ENCODE measurements at places on chromosomes 7 and 10.

DNA sequence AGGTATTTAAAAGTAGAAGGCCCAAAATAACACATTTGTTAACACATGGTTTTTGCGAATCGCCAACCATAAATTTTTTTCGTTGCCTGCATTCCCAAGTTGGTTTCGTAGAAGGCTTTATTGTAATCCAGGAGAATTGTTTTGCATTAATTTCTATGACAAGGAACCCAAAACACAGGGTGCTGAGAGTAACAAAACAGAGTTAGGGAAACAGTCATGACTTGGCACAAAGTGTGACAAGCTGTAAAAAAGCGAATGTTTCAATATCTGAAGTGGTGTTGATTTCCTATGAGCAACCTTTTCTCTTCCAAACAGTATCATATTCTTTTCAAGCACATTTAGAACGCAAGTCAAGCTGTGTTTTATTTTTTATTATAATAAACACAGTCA, 63.6 kb downstream of the C10orf67 start:
- DNase-seq: no peak

DNA sequence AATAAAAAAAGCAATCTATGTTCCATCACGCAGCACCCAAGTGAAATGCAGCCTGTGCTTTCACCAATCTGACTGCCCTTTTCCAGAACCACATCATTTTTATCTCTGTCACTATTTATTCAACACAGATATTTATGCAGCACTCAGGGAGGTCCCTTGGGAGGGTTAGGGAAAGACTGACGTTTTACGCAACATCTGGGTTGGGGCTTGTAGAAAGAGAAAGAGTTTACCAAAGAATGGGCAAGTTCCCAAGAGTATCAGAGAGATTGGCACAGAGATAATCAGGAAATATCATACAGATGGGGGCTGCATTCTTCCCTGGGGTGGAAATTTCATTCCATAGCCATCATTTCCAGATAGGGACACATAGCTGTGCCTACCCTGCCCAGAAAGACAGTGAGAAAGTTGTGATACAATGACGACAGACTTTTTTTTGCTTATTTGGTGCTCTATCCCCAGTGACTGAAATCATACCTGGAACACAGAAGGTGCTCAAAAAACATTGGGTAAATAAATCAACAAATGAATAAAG, 474.2 kb downstream of the CALN1 start:
- no peak for DNase-seq

DNA sequence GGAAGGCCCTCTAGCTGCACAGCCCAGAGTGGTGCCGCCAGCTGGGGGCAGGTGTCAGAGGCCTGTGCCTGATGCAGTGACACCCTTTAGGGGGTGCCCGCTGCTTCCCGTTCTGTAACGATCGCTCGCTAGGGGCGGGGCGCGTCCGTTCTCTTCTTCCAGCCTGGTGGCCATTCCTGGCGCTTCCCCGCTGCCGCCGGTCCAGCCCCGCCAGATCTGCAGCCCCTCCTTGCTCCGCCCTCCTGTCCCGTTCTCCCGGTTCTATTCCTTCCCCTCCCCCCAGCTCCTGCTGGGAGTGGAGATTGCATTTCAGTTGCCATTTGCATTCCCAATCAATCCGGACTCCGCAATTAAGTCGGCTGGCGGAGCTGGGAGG, 39.2 kb downstream of the AGAP3 start:
- peak; percentile 89 for DNase-seq

- DNase-seq: no peak
Observed at GRCh38 chr10:34092891-34093290, 722.2 kb downstream of the PARD3 start.

DNA sequence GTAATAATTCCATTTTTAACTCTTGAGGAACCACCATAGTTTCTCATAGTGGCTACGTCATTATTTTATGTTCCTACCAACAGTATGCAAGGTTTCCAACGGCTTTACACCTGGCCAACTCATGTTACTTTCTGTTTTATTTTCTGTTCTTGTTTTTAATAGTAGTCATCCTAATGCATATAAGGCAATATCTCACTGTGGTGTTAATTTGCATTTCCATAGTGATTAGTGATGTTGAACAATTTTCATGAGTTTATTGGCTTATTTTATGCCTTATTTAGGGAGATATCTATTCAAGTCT, 465.5 kb upstream of the KLF6 start:
- no peak for DNase-seq

DNA sequence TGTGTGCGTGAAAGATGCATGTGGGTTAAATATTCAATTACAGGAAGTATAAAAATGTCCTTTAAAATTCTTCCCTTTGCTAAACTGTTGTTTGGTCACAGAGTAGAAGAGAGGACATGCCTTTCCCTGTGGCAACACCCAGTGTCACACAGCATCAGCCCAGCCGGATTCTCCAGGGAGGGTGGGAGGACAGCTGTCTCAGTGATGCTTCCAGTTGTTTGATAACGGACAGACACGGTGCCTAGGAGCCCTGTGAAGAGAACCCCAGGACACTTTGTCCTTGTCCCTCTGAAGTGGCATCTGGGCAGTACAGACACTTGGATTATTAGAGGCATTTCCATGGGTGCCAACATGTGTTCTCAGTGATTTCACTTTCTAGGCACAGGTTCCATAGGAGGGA, 306.6 kb upstream of the LRGUK start:
- DNase-seq: no peak

- peak; percentile 59 for DNase-seq
Observed at GRCh38 chr10:12463459-12463838, 114.1 kb downstream of the CAMK1D start.

DNA sequence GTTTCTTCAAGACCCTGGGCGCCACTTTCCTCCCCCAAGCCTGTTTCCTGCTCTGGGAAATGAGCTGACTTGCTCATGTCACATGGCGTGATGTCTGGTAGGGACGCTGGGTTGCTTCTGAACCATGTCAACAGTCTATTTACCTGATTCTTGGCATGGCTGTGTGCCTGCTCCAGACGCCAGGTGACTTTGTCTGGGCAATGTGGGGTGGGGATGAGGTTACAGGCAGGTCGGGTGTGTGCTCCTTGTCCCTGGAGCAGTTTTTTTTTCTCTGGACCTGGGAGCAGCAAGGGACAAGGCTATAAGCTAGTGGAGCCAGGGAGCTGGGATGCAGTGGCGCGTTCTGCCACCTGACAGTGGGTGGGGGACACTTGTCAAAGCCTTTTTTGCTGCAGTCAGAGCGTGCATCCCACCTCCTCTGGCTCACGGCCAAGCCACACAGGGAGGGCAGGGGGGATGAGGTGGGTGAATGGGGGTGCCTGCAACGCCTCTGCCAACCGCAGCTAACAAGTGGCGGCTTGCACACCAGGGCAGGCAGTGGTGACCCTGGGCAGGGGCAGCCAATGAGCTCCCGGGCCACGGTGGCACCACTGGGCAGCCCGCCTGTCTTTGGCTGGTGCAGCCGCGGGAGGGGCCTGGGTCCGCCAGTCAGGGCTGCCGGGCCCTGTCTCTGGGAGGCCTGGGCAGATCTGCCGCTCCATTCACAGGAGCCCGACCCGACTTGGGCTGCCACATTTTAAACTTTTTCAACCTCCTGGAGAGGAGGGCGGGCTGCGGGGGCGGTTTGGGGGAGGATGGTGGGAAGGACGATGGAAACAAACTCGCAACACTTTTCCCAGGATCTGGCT, 22.9 kb downstream of the DNAJB12 start:
- DNase-seq: peak; percentile 97

- DNase-seq: no peak
Observed at GRCh38 chr7:44155191-44156185, 14.4 kb upstream of the MYL7 start.

GRCh38 chr10:8115618-8115980, 61.1 kb downstream of the GATA3 start:
- peak; percentile 37 for DNase-seq

DNA sequence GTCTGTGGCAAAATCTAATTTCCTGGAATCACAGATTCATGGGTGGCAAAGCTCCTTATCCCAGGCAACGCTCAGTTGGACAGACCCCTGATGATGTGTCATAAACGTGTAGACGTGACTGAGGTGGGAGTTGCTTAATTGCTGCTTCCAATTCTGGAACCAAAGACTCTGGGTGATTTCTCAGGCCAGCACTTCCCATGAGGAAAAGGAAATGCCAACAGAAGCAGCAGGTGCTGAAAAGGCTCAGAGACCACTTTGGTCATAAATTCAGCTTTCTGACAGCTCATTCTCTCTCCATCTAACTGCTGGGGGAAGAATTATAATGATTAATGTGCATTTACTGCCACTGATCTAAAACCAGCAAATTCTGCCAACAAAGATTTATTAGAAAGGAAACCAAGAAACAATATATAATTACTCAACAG, 88.7 kb downstream of the OSBPL3 start:
- DNase-seq: no peak

- peak; percentile 62 for DNase-seq
Observed at GRCh38 chr7:95596198-95597063, at the start of gene PDK4. Gene PDK4, minus strand, starts transcription at chr7:95596516. Its CDS starts 223 bp downstream, at chr7:95596293.

Measured in mesendoderm (in vitro differentiated cells).